ENCODE measurements at places on chromosomes 4 and X.

DNA sequence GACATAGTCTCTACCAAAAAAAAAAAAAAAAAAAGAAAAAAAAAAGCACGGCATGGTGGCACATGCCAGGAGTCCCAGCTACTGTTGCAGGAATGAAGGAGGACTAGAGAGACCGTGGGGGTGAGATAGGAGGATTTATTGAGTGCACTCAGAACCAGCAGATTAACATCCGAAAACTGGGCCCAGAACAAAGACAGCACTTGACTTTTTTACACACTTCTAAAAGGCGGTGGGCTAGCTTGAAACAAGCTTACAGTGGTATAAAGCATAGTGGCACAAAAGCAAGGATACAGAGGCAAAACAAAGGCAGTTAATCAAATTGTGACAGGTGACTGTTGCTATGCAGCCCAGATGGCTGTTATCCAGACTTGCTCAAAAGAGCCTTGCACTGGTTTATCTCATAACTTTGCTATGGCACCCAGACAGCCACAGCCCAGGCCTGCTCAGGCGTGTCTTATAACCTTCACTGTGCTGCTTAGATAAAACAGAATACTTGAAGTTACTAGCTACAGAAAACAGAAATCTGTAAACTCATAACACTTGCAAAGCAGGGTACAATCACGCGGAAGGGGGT lies 9.9 kb upstream of the PI4K2B start:
- H3K36me3 ChIP-seq, result no peaks in the 10 kb centered on the region
- H3K27ac ChIP-seq, result no peak overlapping the region
- peak; percentile 18 for DNase-seq

- no peaks in the 10 kb centered on the region for H3K27me3 ChIP-seq
- H3K27ac ChIP-seq, result no peak overlapping the region
- peak; percentile 61 for DNase-seq
- no peaks in the 10 kb centered on the region for H3K4me1 ChIP-seq
- no peak overlapping the region for H3K4me3 ChIP-seq
Observed at GRCh38 chr4:132642016-132642817, 506.9 kb upstream of the PCDH10 start.

DNA sequence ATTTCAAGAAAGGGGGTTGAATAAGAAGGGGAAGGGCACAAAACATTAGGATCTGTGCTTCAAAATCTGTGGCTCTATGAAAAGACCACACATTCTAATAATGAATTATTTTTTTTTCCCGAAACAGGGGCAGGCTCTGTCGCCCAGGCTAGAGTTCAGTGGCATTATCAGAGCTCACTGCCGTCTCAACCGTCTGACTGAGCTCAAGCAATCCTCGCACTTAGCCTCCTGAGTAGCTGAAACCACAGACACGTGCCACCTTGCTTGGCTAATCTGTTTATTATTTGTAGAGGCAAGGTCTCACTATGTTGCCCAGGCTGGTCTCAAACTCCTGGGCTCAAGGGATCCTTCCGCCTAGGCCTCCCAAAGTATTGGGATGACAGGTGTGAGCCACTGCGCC lies 33.4 kb downstream of the ACSL1 start:
- H3K27ac ChIP-seq, result no peak overlapping the region
- H3K4me3 ChIP-seq, result no peak overlapping the region
- no peaks in the 10 kb centered on the region for H3K4me1 ChIP-seq
- no peaks in the 10 kb centered on the region for H3K27me3 ChIP-seq
- H3K36me3 ChIP-seq, result no peaks in the 10 kb centered on the region

DNA sequence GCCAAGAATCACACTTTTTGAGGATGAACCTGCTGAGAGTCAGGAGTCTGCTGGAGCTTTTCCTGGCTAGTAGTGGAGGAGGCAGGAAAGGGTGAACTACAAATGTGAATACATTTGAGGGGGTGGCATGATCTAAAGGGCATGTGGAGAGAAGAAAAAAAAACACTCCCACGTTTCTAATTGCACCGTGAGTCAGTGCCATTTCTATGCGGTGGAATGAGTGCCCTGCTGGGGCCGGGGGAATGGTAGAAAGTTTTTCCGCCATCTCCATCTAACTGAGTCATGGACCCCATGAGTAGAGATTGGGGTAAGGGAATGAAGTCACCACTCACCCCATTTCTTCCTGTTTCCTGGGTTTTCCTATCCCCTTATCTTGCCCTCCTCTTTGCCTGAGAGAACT lies 19.8 kb downstream of the BEX3 start:
- no peaks in the 10 kb centered on the region for H3K27me3 ChIP-seq
- H3K36me3 ChIP-seq, result no peaks in the 10 kb centered on the region
- H3K4me3 ChIP-seq, result no peak overlapping the region

DNA sequence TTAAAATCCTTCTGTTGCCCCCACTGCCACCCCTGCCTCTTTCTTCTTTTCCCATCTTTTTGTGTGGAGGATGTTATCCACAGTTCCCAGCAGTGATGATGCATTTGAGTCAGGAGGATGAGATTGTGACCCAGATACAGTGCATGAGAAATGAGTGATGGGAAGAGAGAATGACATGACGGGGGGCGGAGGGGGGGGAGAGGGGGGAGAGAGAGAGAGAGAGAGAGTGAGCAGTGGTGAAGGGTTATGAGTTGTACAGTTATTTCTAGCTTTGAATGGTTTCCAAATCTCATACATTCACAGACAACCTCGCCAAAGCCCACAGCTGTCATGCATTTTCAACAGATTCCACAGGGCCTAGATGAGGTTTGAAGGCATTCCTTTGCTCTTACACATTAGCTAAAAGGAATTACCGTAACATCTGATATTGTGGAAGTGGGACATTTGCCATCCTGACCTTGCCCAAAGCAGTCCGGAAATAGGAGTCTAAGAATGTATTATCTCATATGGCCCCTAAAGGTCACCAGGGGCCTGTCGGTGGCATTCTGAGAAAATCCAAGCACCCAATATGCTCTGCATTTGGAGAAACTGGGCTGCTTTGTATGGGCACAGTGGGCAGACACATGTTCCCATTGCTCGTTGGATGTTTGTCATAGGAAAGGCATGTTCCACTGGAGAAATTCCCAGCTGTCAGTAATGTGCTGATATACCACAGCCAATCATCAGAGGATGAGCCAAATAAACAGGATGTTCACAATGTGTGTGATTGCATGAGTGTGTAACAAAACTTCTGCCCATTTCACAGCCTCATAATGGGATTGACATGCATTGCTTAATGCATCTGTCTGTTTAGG lies 435.8 kb downstream of the SPRY1 start:
- no peak overlapping the region for H3K4me3 ChIP-seq
- peaks cover 39% of the 10 kb centered on the region for H3K4me1 ChIP-seq
- peak overlapping the region; percentile 61 for H3K27ac ChIP-seq
- peak; percentile 84 for DNase-seq
- no peaks in the 10 kb centered on the region for H3K36me3 ChIP-seq

DNA sequence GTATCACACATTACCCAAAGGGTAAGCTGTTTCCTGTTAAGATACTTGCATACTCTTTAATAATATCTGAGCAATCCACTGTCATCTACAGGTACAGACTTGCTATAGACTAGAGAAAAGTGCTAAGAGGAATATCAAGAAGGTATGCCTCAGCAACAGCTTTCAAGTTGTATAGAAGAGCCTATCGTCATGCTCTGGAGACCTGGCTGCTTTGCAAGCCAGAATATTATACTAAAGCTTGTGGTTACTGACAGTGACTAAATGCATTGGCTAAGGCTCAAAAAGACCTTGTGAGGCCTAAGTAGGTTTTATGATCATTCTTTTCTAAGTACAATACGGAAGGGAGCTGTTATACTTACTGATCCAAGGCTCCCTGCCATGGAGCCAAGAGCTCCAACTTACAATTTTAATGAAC lies 11.3 kb downstream of the LAMP2 start:
- H3K36me3 ChIP-seq, result peaks cover 4% of the 10 kb centered on the region
- H3K4me1 ChIP-seq, result no peaks in the 10 kb centered on the region
- no peaks in the 10 kb centered on the region for H3K27me3 ChIP-seq
- peak; percentile 35 for DNase-seq
- no peak overlapping the region for H3K27ac ChIP-seq

- no peaks in the 10 kb centered on the region for H3K27me3 ChIP-seq
- no peaks in the 10 kb centered on the region for H3K4me1 ChIP-seq
- H3K27ac ChIP-seq, result no peak overlapping the region
- H3K36me3 ChIP-seq, result no peaks in the 10 kb centered on the region
- no peak overlapping the region for H3K4me3 ChIP-seq
Observed at GRCh38 chr4:165133150-165133549, 20.5 kb upstream of the TMEM192 start.
